ENCODE measurements at places on chromosomes 16 and 17.

- no peak for DNase-seq
Observed at GRCh38 chr16:59259074-59259949, 525.2 kb upstream of the GOT2 start.

DNA sequence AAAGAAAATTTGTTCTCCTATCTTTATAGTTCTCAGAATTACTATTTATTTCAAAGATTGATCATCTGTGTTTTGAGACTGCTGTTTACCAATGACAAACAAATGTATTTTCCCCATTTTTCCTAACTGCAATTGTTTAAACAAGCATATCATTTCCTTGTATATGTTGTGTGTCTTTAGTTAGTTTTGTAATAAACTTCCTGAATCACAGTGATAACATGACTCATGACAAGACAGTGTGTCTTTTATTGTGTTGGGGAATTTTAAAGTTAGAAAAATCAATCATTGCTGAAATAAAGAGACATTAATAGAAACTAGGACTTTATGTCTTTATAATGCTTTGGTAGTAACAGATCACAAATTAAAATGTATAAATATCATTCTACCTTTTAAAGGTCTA is 348.5 kb downstream of the KCNJ2 start:
- DNase-seq: no peak

DNA sequence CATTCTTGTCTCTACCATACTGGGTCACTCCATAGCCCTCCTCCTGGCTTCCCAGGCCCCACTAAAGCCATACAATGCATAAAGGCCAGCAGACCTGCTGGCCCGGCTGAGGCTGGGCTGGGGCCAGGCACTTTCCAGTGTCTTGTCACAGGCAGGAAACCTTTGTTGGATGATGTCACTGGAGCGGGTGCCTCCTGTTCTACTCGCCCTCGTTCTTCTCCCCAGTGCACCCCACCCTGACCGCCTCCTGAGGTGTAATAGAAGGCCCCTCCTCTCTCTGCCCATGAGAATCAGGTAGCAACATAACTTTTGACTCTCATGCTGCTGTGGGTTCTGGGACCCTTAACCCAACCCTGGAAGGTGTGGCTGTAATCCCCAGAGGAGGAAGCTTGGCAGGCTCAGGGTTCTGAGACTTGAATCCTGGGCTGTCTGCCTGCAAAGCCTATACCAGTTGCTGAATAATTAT is 54.2 kb upstream of the IL34 start:
- DNase-seq: no peak

DNA sequence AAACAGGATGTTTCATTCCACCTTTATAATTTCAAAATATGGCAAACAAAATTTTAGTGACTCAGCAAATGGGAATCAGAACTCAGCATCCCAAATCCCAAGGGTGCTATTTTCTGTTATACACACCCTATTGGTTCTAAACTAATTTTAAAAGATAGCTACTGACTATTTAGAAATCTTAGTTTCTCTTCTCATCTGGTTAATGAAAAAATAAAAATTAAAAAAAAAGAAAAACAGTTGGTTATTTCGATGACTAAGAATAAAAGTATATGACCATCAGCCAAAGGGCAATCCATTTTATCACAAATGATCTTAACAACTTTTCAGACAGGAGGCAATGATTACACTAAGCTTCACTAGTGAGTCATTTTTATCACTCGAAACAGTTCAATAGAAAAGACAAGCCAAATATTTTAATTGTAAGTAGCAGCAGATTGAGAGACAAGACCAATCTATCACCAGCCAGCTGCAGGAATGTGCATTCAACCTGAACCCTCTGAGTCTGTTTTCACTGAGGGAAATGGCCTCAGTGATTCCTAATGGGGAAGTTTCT is 15.2 kb downstream of the PHLPP2 start:
- peak; percentile 16 for DNase-seq

DNA sequence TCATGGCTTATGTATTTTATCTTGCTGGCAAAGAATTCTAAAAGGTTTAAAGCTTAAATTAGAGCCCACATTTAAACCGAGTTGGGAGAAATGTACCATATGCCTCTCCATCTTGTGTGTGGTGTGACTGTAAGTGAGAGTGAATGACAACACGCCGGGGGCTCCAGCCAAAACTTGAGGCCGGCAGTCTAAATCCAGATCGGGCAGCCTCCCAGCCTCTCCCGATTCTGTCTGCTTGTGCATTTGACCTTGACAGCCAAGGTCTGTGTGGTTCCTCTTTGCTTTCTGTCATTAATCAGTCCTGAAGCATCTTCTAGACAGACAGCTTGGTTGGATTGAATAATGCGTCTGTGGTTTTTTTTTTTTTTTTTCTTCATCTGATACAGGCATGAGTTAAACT is 1093.2 kb upstream of the EEF2KMT start:
- no peak for DNase-seq

DNA sequence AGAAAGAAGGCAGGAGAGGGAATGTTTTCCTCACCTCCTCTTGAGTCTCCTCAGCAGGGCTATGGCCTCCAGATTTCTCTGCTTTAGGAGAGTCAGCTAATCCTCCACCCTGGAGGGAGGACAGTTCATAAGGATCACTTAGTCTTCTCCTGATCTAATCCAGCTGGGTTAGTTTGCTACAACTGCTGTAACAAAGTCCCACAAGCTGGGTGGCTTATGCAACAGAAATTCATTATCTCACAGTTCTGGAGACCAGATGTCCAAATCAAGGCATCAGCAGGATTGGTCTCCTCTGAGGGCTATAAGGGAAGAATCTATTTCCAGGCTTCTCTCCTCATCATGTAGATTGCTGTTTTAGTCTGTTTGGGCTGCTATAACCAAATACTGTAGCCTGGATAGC is 40.6 kb upstream of the XYLT1 start:
- DNase-seq: no peak

DNA sequence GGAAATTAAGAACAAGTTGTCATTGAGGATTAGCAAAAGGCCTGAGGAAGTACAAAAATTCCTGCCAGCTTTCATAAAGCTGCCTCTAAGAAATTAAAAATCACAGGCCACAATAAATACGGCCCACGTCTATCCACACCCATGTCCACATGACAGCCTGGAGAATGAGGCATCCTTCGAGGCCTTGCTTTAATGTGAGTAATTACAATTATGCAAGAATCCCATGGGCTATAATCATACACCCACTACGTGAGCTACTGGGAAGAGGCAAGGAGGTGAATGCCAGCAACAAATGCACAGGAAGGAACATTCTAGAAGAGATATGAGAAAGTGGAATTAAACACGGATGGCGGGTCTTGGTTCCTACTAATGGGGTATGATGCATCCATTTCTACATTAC is 65.4 kb upstream of the ZFHX3 start:
- no peak for DNase-seq

- no peak for DNase-seq
Observed at GRCh38 chr17:74599448-74599939, 7.4 kb upstream of the CD300LD start.

DNA sequence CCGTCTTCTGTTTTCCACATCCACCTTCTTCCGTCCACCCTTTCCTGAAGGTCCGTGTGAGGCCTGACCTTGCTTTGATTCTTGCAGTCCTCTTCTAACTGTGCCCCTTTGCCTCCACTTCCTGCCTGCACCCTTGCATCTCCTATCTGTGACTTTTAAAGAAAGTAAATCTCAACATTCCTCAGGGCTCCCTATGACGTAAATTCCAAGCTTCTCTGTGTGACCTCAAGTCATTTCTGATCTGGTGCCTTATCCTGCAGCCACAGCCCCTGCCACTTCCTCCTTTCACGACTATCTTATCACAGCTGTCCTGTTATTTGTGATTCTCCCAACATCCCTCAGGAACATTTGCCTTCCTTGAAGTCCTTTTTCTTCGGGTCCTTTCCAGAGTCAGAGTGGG is 520.5 kb downstream of the CDH13 start:
- DNase-seq: no peak

DNA sequence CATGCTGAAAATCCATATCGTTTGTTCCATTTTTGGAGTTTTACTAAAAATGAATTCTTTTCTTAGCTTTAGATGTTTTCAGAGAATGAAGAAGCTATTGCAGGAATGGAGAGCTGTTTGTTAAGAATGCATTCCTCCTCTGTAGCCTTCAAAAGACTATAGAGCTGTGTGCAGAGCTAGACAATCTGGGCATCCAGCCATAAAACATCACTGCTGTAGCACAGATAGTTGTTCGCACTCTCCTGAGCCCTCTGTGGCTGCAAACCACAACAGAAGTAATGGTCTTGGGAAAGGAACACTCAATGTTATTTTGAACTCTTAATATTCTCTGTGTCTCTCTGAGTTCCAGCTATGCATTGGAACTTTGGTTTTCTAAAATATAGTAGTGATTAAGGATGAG is 4.9 kb downstream of the TNRC6C start:
- peak; percentile 37 for DNase-seq

DNA sequence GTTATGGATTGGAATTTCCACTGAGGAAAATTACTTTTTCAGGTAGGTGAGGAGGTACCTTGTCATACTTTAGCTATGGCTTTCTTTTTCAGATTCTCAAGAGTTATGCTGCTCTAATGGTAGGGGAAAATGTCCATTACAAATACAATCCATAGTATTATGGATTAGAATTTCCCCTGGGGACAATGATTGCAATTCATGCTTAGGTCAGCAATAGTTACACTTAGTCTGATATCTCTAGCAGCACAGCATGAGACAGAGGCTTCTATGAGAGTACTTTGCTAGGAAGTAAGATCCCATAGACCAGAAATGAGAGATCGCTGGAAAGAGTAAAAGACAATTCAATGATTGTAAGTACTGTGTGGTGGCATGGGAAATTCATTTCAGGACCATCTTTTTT is 949.5 kb upstream of the CDH8 start:
- no peak for DNase-seq

DNA sequence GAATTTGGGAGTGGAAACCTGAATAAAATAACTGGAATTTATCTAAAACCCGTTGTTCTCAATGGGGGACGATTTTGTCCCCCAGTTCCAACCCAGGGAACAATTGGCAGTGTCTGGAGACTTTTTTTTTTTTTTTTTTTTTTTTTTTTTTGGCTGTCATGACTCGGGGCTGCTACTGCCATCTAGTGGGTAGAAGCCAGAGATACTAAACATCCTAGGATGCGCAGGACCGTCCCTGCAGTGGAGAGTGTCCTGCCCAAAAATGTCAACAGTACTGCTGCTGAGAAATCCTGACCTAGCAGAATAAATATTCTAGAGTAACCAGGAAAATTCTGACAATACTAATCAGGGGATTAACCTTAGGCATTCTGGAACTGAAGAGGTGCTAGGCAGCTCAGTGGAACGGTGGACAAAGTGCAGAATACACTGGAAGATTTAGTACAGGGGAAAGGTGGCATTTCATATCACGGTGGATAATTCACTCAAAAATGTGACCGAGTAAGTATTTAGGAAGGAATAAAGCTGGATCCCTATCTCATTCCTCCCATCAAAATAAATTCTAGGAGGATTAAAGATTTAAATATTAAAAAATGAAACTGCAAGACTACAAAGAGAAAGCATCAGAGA is 107.6 kb downstream of the SPECC1 start:
- DNase-seq: no peak

DNA sequence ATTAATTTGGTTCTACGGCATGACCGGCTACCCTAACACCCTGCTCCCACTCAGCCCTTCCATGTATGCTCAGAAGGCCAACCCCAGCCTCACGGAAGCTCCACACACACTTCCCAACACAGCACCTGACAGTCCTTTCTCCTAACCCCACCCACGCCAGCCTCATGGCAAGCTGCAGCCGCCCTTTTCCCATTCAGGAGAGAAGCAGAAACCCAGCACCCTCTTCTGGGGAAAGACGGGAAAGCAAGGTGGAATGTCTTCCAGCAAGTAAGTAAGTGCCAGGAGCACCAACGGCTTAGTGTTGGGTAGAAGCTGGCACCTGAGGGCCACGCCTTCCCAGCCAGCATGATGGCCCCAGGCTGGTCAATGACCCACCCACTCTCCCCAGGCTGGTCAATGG is 32.1 kb downstream of the ABR start:
- DNase-seq: no peak

- DNase-seq: no peak
Observed at GRCh38 chr17:28228109-28228840, 90.7 kb upstream of the TMEM97 start.

GRCh38 chr17:45824901-45825492 is 19.7 kb upstream of the SPPL2C start:
- no peak for DNase-seq

DNA sequence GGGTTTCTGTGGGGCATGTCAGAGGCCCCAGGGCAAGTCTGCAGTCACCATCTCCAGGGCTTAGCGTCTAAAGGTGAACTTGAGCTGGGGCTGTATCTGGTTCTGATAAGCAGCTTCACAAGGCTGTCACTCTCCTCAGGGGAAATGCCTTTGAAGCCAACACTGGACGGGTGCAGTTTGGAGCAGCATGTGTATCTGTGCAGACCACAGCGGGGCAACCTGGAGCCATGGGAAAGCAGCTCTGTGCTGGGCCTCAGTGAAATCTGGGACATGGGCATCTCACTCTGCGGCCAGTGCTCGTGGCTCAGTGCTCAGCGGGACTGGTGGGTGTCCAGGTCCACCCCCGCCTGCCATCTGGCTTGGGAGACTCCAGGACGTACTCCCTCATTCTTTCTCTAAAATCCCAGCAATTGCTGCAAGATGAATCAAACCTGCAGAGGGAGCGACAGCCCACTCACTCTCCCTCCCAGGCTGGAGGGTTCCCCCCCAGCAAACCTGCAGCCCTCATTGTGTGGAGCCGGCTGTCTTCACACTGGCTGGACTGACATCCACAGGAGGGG is 63.5 kb downstream of the PRMT7 start:
- DNase-seq: no peak

DNA sequence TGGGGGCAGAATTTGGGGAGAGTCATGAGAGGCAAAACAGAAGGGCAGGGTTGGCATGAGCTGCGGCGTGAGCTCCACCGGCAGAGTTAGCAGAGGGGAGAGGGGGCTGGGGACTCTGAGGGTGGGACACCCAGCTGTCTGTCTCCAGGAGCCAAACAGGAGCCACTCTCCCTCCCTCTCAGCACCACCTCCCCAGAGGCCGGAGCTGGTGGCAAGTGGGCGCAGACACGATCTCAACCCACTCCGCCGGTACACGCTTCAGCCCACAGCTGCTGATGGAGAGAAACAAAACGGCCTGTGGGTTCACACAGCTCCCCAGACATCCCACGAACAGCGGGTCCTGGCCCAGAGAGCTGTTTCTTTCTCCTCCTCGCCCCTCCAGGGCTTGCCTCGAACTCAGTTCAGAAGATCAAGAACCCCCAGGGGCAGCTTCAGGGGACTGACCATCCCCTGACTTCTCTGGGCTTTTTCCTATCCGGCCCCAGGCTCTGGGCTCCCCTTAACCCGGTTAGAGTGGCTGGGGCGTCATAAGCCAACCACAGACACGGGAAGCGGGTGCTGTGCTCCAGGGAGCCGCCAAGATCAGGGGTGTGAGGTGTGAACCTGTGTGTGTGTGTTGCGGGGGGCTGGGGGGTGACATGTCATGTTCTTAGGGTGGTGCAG is 7.6 kb downstream of the RHBDF2 start:
- no peak for DNase-seq

DNA sequence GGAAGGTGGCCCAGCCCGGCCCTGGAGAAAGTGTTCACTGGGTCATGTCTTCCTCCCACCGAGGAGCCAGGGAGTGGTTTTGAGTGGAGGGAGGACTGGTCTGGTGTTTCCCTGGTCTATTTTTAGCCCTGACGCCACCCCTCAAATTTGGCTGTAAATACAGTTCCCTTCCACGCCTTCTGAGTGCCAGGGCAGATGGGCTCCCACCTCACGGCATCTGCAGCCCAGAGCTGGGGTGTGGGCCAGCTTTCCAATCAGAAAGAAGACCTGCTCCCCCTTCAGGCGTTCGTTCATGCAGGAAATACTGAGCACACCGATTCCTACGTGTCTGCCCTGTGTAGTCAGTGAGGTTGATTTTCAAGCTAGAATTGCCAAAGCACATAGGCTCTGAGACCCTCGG is 53.7 kb downstream of the SNX20 start:
- DNase-seq: no peak
